Activated CD4-positive, alpha-beta T cell treated with anti-CD3 and anti-CD28 coated beads, Interleukin-2, Interleukin-4, amounts not matched to agents 100 ng/mL and 50 ng/mL, durations not matched to agents 16 hours and 8 hours (primary cell): ENCODE measurements at places on chromosomes 12 and 14.

GRCh38 chr14:89339579-89339978 lies 77.5 kb downstream of the FOXN3 start:
- no peak for DNase-seq

GRCh38 chr14:90645842-90646443 lies 170.3 kb downstream of the TTC7B start:
- DNase-seq, result no peak

DNA sequence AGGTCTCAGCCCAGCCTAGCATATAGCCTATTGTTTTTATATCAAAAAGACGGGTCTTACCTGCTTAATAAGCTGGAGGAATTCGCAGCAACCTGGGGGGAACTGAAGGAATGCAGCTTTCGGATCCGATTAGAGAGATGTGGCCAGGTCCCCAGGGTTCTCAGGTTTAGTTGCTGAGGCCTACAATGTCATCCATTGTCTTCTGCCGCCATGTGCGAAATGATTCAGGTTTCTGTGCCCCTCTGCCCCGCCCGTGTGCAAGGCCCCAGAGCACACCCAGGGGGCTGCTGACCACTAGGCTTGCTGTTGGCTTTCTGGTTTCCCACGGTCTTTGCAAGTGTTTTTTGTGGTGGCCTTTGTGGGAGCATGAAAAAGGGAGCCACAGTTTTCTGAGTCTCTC lies 154.5 kb upstream of the TBX3 start:
- DNase-seq, result no peak

DNA sequence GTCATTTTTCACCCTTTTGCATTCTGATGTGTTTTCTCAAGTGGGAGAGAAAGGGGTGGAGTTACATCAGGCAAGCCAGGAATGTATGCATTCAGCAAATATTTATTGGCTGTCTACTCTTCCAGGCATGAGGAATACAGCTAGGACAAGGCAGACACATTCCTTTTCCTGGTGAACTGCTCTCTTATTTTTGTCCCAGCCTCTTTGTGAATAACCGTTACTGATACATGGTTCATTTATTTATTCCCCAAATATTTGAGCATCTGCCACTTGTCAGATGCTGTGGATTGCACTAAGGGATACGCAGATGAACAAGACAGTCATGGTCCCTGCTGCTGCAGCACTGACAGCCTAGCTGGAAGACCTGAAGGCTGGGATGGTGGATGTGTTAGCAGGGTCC lies 6.1 kb downstream of the PELI2 start:
- no peak for DNase-seq

DNA sequence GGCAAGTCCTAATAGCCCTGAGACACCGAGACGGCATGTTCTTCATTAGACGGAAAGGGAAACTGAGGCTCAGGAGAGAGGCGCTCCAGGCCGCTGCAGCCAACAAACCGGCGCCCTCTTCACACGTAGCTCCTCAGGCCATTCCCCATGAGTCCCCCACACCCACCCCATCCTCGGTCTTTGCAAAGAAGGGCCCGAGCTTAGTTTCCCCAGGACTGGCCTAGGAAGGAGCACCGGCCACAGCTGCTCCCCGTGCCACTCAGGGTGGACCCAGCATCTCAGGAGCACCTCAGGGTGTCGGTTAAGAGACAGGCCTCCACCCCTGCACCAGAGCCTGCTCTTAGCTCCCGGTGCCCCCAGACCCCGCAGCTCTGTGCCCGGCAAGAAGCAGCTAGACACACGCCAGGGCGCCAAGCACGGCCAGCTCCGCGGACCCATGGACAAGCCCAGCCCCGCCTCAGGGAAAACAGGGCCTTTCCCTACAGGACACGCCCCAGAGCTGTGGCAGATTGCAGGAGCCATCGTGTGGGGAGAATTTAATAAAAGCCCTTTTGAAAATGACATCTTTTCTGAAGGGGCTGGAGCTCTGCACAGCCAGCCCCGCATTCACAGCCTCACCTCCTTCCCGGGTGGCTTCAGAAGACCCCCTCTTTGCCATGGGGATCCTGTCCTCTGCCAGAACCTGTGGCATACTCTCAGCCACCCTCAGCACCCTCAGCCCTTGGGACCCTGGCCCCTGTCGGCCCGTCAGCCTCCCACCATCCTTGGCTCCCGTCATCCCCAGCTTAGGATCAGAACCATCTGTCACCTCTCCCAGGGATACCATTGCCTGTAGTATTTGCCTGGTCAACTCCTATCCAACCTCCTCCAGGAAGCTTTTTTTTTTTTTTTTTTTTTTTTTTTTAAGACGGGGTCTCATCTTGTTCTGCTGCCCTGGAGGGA lies 59.7 kb downstream of the LGMN start:
- no peak for DNase-seq

DNA sequence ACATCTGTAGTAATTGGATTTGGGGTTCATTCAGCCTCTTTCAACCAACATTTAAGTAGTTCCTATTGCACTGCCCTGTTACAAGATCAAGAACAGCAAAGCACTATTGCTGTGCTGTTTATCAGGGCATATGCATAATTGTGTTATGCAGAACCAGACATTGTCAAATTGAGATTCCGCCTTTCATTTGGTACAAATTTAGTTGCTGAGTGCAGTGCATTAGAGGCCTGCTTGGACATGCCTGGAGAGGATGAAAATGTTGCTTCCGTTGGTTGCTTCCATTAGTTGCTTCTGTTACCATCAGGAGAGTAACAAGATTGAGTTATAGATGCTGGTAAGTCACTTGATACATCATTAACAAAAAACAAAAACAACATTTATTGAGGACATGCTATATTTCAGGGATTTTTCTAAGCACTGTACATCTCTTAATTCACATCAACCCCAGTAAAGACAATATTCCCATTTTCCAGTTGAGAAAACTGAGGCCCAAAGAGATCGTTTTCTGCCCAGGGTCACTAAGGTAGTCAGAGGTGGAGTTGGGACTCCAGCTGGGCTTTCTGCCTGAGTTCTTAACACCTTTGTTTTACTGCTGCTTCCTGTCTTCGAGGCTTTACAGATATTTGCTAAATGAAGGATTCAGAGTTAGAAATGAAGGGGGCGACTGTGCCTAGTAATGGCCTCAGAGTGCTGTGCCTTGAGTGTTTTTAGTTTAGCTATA lies 79.3 kb downstream of the PPP2R5C start:
- no peak for DNase-seq

DNA sequence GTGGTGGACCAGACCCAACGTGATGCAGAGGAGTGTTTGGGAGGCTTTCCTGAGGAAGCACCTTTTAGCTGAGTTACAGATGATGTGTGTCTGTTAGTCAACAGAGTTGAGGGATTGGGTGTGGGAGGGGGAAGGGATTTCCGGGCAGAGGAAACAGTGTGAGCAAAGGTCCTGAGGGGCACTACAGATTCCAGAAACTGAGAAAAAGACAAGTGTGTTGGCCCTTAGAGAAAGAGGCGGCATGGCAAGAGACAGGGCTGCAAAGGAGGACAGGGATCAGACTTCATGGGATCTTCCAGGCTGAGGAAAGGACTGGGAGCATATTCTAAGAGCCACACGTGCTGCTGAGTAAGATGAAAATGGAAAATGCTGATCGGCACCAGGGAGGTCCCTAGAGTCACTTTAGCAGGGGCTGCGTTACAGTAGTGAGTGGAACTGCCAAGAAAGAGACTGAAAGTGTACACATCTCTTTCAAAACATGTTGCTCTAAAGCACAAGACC lies 9.4 kb upstream of the RPS6KL1 start:
- no peak for DNase-seq

DNA sequence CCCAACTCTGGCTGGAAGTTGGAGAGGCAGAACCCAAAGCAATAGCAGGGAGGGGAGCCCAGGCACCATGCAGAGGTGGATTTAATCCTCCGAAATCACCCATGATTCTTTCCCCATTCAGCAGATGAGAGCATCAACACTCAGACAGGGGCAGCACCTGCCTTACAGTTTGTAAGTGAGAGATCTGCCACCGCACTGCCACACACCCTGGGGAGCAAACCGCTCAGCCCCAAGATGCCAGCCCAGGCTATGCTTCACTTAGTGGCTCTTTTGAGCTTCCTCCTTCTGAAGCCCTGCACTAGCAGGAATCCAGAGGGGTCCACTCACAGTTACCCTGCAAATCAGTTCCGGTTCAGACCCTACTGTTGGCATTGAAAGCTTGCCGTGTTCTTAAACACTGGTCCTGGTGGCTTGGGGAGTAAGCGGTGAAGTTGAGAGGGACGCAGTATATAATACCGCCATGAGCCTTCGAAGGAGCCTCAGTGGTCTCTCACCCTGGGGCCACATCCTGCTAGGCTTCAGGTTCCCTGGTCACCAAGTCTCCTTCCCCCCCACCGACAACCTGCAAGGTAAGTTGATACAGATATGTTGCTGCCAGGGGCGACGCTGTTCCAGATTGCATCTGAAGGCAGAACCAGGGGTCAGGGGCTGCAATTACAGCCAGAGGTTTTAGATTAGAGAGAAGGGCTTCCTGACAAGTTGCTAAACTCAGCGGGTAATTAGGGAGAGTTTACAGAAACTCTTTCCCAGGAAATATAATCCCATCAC lies 72.0 kb upstream of the CCND2 start:
- no peak for DNase-seq

DNA sequence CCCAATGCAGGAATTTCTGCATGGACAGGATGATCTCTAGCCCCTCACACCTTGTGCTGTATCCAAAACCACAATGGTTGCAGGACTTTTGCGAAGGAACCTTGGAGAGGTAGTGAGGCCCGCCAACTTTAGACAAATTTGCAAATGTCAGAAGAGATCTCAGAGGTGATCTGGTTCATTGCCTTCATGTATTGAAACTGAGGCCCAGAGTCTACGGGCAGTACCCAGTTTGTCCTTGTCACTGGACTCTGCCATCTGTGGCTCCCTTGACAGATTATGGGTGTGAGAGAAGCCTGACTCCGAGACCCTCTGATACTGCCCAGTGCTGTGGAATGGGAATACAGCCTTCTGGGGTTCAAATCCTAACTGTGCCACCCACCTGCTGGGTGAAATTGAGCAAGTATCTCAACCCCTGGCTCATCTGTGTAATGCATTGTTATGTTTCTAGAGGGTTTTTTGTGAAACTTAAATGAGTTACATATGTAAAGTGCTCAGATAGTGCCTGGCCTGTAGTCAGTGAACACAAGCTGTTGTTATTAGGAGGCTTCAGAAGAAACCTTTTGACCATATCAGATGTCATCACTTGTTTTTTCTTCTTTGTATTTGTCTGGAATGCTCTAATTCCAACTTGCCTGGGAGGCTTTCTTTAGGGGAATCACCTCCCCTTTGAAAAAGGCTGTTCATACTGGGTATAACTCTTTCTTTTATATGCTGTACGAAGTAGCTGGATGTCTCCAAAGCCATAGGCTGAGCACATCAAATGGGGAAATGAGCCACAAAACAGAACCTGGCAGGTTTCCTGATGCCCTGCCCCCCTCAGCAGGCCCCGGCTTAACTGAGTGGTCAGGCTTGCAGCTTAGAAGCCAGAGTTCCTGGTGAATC lies 71.4 kb upstream of the SRSF5 start:
- DNase-seq, result no peak

- no peak for DNase-seq
Measured at GRCh38 chr12:42407306-42407705, 81.3 kb downstream of the PPHLN1 start.

DNA sequence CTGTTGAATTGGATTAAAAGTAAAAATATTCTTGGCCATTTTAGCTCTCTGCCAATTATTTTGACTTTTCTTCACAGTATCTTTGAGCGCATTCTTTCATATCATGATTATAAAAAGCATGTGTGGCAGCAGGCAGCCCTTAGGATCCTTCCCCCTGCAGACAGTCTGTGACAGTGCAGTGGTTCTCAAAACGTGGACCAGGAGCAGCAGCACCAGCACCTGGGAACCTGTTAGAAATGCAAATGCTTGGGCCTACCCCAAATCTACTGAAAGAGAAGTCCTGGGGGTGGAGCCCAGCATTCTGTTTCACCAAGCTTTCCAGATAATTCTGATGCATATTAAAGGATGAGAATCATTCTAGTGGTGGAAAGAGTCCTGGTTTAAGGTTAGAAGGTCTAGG lies 155.6 kb downstream of the MON2 start:
- DNase-seq, result no peak

GRCh38 chr14:95039993-95040348 lies 117.4 kb downstream of the DICER1 start:
- no peak for DNase-seq

DNA sequence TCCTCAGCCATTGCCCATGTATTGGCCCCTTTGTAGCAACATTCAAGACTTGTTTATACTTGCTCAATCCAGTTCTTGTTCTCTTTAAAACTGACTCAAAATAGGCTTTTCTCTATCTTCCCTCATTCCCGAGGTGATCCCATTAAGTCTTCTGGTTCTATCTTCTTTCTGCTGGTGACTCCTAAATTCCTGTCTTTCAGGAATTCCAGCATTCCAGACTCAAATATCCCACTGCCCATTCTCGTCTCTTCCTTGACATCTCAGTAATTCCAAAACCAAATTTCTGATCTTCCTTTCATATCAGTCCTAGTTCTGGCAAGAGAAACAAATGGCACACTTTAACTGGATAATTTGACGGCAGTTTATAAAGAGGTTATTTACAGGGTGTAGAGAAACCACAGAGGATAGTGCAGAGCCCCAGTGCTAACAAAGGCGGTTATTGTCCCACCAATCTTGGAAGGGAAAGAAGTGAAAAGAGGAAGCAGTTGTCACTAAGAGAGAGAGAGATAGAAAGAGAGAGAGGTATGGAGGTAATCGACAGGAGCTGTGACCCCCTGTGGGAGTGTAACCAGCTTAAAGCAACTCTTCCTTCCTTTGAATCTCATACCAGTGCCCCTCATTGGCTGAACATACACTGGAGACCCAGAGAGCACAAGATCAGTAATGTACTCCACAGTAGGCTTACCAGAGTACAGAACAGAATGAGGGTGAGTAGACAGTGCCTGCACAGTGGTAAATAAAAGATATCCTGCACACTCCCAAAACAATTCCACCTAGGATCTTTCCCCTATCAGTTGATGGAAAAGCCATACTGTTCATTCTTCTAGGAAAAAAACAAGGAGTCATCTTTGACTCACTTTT lies 177.6 kb upstream of the LMNTD1 start:
- no peak for DNase-seq

GRCh38 chr14:35234012-35234805 lies 58.0 kb upstream of the PSMA6 start:
- no peak for DNase-seq

DNA sequence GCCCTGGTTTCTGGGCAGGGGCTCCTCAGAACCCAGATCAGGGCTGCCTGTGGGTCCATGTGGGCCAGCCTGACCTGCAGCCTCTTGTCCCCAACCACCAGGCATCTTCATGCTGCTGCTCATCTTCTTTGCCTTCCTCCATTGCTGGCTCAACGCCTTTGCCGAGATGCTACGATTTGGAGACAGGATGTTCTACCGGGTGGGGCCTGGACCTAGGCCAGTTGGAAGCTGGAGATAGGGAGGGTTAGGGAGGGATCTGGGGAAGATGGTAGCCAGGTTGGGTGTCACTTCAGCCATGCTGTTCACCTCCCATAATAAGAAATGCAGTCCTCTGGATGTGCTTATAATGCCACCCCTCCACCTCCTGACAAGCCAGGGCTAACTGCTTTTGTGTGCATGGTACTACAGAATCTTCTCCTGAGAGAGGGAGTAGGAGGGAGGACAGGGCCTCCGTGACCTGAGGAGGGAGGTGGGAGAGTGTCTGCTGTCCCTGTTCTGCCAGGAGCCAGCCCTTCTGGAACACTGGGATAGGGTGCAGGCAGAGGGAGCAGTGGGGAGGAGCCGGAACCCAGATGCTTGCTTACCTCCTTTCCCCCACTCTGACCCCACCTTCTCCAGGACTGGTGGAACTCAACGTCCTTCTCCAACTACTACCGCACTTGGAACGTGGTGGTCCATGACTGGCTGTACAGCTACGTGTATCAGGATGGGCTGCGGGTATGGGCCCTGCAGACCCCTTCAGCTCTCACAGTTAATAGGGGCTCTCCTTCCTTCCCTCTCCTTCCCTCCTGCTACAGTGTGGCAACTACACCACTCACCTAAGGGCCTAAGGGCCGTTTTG lies 17.6 kb downstream of the SOAT2 start:
- DNase-seq, result no peak

- DNase-seq, result no peak
Measured at GRCh38 chr12:53960187-53961024, 5.7 kb downstream of the HOXC12 start.
